ENCODE measurements at places on chromosomes 2 and 18. TPM values are rescaled to one million over a fixed set of nuclear protein-coding genes. Genes with fewer than 3 reads are reported as not detected.

DNA sequence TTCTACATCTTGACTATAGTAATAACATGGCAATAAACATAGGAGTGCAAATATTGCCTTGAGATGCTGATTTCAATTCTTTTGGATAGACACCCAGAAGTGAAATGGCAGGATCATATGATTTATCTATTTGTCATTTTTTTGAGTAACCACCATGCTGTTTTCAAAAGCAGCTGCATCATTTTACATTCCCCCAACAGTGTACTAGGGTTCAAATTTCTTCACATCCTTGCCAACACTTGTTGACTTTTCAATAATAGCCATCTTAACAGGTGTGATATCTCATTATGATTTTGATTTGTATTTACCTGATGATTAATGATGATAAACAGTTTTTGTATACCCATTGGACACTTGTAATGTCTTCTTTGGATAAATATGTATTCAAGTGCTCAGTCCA lies 90.8 kb downstream of the STRADB start:
- no peak for DNase-seq

DNA sequence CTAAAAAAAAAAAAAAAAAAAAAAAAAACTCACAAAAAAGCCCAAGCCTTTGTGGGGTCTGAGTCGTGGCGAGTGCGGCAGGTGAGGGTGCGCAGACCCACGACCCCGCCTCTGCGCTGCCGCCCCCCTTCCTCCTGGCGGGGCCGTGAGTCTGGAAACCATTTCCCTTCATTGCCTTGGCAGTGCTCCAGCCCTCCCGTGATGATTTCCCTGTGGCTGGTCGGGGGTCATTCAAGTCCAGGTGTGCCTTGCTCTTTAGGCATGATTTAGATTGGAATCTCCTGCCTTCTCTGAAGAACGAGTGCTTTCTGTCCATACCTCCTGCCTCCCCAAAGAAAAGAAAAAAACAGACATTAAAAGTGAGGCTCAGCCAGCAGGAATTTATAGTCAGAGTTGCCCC lies 161.8 kb downstream of the FAM210A start:
- no peak for DNase-seq

GRCh38 chr2:43005245-43005974 lies 213.0 kb upstream of the HAAO start:
- no peak for DNase-seq

GRCh38 chr2:204015118-204015843 lies 78.7 kb downstream of the ICOS start:
- no peak for DNase-seq

Gene MC2R
- not detected for total RNA-seq

Gene GPR35
- 1.1 TPM for total RNA-seq

- DNase-seq: no peak
Measured at GRCh38 chr2:65067806-65068553, 11.8 kb downstream of the CEP68 start.

GRCh38 chr2:11930211-11930761 lies 183.9 kb downstream of the LPIN1 start:
- no peak for DNase-seq

DNA sequence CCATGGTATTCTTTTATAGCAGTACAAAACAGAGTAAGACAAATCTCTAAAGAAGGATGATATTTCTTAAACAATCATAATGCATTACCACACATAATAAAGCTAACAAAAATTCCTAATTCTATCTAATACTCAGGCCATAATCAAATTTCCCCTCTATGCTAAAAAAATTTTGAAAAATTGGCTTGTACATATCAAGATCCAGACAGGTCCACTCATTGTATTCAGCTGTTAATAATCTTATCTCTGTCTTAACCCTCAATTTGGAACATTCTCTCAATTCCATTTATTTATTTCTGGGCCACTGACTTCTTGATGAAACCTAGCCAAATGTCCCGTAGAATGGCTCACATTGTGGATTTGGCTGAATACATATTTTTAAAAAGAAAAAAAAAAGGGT lies 59.1 kb upstream of the PAX3 start:
- no peak for DNase-seq

GRCh38 chr2:152093464-152093863 lies 5.4 kb downstream of the CACNB4 start:
- DNase-seq: no peak

- no peak for DNase-seq
Measured at GRCh38 chr18:56402872-56403516, 235.4 kb downstream of the TXNL1 start.

Gene LBX2
- 0.76 TPM for total RNA-seq
